ENCODE measurements at places on chromosomes 4 and X. TPM values are rescaled to one million over a fixed set of nuclear protein-coding genes. Genes with fewer than 3 reads are reported as not detected.

SSX2B gene
- not detected for total RNA-seq

DNA sequence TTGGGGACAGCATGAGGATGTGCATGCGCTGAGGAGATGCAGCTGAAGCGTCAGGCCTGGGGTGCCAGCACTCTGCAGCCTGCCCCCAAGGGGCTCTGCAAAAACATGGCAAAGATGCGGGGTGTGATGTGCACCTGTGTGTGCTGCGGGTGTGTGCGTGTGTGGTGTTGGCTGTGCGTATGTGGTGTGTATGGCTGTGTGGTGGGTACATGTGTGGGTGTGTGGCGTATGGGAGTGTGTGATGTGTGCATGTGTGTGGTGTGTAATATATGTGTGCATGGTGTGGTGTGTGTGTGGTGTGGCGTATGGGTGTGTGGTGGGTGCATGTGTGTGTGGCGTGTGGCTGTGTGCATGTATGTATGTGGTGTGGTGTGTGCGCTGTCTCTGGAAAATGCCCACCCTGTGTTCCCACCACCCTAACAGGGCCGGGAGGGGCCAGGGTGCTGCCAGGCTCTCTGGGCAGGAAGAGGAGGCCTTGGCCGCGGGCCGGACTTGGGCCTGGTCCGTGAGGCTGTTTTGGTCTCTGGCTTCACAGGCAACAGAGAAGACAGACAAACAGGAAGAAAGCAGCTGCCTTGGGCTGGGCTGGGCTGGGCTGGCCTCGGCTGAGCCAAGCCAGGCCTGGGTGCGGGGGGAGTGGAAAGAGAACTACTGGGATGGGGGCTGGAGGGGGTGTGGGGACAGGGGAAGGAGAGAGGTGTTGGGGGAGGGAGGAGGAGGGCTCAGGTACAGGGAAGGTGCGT lies 1.1 kb upstream of the AVPR2 start:
- no peak for DNase-seq

DNA sequence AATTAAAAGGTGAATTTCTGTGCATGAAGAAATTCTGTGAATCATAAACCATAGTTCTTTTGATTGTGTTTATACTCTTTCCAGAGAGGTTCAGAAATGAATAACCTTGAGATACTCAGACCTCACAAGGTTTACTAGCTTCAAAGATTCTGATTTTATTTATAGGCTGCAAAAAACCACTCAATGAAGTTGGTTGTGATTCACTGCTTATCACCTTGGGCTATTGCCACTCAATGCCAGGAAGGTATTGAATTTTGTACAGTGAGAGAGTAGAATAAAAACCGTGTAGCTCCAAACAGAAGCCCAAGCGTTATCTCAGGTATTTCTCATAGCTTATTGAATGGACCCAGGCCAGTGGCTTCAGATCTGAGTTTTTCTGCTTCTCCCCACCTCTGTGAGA lies 118.7 kb downstream of the FHIP1A start:
- DNase-seq, result no peak

DNA sequence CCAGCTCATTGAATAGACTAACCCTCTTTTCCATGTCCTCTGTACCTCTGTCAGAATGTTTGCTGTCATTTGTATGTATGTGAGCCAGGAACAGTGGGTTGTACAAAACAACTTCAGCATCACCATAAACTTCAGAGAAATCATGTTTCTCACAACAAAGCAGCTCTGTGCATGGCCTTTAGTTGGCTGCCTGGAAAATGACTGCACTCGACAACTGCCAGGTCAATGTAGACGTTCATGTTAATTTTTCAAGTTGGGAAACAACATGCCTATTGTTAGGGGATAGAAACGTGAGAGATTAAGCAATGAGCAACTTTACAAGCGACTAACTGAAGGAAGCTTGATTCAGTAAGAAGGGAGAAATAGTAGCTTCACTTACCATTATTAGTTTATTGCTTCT lies 17.9 kb upstream of the CXCL11 start:
- DNase-seq, result no peak

DNA sequence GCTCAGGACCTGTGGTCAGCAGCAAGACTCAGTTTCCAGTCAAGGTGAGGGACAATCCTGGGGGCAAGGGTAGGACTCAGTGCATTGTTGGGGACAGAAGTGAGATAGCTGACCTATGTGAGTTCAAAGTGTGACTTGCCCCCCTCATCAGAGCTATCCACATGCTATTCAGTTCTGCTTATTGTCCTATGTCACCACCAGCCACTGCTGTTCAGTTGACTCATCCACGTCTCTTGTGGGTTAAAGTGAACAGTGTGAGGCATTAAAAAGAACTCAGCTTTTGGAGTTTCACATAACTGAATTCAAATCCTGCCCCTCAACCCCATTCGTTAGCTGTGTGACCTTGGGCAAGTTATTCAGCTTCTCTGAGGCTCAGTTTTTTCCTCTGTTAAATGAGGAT lies 4.4 kb upstream of the APLN start:
- DNase-seq, result no peak

GRCh38 chr4:30024526-30024925 lies 695.6 kb upstream of the PCDH7 start:
- DNase-seq, result no peak

DNA sequence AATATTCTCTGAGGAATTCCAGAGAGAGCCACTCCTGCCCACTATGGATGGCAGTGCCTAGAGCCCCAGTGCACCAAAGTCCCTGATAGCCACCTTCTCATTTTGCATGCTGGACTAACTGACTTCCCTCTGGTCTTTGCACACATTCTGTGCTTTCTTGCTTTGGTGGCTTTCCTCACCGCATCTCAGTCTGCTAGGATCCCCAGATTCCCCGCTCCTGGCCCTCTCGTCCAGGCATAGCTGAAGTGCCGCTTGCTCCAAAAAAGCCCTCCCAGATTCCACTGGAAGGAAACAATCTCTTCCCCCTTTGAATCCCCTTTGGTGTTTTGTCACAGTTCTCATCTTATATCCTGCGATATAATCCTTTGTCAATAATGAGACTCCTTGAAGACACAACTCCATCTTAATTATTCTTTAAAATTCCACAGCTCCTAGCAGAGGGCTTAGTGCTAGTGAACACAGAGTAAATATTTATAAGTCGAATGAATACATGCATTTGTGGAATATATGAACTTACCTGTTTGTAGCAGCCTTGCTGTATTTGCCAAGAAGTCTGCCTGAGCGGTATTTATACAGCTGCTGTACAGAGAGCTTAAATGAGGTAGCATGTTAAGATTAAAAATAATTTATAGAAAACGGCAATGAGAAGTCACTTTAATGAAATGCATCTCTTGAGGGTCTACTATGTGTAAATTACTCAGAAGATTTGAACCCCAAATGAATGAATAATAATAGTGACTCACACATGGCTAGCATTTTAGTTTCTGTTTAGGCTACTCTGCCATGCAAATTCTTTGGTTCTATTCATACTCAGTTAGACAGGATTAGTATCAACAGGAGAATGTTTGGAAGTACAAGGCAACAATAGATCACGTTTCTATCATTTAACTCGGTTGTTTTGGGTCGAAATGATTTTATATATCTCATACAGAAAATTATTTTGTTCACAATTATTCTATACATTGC lies 421.9 kb upstream of the TENM3 start:
- DNase-seq, result no peak

- DNase-seq, result no peak
Measured at GRCh38 chrX:112687189-112687691, 7.5 kb upstream of the LHFPL1 start.

DNA sequence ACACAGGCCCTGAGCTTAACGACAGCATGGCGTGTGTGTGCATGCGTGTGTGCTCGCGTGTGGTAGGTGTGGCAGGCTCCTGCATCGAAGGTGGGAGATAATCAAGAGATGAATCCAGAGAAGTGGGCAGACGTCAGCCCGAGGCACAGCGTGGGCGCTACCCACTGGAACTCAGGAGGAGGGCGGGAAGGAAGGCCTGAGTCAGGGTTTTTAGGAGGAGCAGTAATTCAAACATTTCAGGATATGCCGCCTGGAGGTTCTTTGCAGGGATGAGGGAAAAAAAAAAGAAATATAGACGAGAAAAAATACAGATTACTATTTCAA lies 66.3 kb upstream of the STX18 start:
- DNase-seq, result no peak

GRCh38 chr4:3108211-3108610 lies 33.7 kb downstream of the HTT start:
- DNase-seq, result no peak

DNA sequence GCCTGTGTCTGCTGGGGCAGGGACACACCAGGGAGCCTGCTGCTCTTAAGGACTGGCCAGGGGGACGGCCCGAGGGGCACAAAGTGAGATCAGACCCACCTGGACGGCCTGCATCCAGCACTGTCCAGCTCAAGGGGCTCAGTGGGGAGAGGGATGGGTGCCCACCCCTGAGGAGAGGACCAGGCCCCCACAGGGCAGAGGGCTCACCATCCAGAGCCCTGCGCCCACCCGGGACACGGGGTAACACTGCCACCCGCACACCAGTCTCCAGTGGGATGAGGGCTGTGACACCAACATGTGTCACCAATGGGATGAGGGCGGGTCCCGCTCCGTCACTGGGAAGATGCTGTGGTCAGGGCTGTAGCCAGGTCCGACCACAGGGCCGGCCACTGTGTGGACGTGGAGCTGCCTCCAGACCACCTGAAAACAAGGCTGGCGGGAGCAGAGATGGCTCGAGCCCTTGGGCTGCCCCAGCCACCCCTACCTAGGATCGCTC lies 13.2 kb downstream of the DGKQ start:
- DNase-seq, result no peak

- DNase-seq, result no peak
Measured at GRCh38 chr4:153634738-153635353, 49.2 kb upstream of the TLR2 start.

DNA sequence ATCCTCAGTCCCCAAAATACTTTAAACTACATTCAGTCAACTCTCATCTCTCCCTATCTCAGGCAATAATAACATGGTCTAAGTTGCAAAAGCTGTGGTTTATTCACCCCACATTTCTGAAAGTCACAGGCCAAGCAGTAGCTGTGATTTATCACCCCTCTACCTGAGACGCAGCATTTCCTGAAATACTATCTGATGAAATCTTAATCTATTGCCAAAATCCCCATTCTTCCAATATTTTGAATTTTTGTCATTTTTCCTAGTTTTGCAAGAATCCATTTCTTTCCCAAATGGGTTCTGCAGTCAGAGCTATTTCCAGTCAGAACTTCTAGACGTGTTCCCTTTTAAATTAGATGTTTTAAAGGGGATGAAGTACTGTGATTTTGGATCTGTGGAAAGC lies 148.3 kb downstream of the BANK1 start:
- DNase-seq, result no peak

DNA sequence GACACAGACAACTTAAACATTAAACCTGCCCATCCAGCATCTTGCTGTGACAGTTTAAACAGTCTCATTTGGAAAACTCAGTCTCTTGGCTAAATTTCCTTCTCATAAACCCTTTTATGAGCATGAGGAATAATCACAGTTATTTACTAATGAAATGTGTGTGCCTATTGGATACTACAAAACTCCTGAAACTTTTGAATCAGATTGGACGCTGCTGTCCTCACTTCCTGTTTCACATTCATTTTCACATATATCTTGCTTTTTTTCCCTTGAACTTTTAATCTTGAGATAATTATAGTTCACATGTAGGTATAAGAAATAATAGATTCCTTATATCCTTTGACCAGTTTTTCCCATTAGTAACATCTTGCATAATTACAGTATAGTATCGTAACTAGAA lies 111.7 kb downstream of the CDKL5 start:
- no peak for DNase-seq

DNA sequence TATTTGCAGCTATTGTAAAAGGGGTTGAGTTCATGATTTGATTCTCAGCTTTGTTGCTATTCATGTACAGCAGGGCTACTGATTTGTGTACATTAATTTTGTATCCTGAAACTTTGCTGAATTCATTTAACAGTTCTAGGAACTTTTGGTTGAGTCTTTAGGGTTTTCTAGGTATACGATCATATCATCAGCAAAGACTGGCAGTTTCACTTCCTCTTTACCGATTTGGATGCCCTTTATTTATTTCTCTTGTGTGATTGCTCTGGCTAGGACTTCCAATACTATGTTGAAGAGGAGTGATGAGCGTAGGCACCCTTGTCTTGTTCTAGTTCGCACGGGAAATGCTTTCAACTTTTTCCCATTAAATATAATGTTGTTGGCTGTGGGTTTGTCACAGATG lies 48.1 kb downstream of the NPY1R start:
- no peak for DNase-seq

DNA sequence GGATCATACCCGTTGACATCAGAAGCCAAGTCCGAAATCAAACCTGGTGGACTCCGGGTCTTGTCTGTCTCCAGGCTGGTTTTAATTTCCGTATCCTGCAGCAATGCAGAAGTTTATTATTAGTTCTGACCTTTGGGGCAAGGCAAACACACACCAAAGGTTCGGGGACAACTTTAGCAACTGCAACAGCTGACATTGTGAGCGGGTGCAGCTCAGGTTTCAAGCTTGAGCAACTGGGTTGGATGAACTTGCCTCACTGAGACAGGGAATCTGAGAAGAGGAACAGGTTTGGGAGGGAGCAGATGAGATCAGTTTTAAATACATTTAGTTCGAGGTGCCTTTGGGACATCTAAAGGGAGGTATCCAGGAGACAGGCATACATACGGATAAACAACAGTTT lies 110.7 kb downstream of the GNL3L start:
- DNase-seq, result no peak

GRCh38 chrX:49184294-49185281 lies 1.6 kb downstream of the PRICKLE3 start:
- peak; percentile 92 for DNase-seq

- no peak for DNase-seq
Measured at GRCh38 chrX:151523351-151523750, 40.1 kb upstream of the PASD1 start.

Measured in lower lobe of right lung (tissue), 2 donors.